ENCODE measurements at places on chromosomes 11 and 22.

DNA sequence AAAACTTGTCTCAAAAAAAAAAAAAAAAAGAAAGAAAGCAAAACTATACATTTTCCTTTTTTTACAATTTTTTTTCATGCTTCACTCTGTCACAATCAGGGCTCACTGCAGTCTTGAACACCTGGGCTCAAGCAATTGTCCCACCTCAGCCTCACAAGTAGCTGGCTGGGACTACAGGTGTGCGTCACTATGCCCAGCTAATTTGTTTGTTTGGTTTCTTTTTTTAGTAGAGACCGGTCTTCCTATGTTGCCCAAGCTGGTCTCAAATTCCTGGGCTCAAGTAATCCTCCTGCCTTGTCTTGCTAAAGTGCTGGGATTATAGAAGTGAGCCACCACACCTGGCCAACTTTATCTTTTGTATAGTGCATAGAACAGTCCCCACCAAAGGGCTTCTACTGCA lies 15.0 kb upstream of the CXCR5 start:
- DNase-seq, result no peak

GRCh38 chr11:64688534-64688982 lies 34.4 kb downstream of the NRXN2 start:
- DNase-seq, result peak; percentile 87

DNA sequence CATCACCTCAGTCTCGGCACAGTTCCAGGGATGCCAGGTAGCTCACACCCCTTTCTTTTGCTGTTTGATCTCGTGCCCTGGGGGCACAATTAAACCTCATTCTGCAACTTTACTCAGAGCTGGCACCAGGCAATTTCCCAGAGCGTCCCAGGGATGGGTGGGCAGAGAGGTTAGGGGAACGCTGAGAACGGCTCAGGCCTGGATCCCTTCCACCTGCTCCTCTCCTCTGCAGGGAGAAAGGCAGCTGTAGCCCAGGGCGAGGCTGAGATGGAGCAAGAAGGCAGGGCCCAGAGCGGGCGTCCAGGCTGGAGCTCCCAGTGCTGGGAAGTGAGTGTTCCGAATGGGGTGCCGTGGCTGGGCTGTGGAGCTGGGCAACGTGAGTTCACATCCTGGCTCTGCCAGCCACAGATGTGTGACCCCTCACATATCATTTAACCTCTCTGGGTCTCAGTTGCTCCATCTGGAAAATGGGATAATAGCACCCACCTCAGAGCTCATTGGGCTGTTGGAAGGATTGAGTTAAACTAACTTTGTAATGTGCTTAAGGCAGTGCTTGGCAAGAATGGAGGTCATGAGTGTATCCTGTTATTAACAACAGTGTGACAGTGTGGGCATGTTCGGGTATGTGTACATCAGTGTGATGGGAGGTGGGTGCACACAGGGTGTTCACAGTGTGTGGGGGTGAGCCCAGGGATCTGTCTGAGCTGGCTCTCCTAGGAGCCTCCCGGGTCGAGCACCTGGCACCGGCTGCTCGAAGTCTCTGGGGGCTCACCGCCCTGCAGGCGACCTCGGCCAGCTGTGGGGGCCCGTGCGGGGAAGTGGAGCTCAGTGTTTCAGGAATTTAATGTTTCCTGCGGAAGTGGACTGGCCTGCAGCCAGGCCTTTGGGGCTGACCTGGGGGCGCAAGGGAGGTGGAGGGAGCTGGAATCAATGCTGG lies 15.5 kb downstream of the OTUB1 start:
- no peak for DNase-seq

GRCh38 chr11:18368221-18368620 lies 26.1 kb upstream of the LDHA start:
- DNase-seq, result no peak
